ENCODE measurements at places on chromosomes 16 and 17.

DNA sequence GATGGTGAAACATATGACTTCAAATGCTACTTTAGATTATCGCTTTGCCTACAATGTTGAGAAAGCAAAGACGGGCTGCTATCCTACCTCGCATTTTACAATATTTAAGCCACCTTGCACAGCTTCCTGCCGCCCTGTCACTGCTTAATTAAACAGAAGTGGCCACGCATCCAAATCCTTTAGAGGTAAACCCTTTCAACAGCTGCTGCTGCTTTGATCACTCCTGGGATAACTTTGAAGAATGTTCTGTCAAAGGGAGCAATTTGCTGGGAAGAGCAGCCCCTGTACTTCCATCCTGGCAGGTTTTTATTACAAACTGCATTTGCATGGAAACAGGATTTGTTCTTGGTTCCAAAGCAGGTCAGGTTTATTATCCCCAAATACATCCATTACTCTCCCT, 24.2 kb upstream of the SSTR2 start:
- no peak for DNase-seq

DNA sequence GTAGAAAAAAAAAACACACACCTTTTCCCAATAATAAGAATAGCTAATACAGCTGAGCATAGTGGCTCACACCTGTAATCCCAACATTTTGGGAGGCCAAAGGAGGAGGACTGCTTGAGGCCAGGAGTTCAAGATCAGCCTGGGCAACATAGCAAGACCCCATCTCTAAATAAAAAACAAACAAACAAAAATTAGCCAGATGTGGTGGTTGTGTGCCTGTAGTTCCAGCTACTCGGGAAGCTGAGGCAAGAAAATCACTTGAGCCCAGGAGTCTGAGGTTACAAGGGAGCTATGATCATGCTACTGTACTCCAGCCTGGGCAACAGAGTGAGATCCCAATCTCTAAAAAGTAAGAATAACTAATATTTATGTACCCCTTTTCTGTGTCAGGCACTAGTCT, 42.8 kb upstream of the GFOD2 start:
- DNase-seq = no peak

DNA sequence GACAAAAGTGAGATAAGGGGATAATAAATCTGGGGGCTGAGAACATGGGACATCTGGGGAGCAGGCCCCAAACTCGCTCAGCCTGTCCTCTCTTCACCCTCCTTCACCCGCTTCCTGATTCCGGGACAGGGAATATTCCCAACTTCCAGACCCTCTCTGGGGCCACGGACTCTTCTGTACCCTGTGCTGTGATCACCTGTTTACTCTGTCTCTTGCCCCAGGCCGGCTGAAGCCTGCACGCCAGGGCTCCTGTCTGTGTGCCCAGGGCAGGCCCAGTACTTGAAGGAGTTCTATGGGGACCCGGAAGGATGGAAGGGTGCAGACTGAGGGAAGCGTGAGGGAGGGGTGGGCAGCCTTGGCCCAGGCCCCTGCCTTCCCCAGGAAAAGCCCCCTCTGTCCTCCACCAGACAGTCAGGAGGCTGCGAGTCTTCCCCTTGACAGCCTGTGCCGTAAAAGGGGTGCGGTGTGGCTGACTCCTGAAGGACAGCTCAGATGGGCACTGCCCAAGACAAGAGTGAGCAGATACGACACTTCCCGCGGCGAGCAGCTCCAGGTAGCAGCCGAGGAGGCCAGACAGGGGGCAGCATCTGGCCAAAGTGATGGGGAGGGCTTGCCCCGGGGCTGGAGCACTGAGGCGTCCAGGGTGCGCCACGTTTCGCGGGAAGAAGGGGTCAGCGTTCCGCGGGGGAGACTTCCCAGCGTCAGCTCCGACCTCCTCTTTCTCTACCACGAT, 1.0 kb upstream of the CCNF start:
- no peak for DNase-seq

DNA sequence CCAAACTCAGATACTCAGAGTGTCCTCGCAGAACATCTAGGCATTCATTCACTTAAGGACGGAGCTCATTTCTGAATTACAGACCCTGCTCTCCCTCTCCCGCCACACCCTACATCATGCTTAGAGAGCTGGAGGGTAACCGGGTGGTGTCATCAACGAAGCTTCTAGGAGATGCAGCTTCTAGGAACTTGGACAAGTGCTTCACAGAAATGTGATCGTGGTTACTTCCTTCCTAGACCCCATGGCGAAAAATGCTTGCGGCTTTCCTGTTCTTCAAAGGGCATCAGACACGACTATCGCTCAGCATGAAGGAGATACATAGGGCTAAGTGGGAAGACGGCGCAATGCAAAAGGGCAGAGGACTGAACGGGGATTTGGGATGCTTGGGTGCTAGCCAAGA, 126.8 kb downstream of the ZFHX3 start:
- DNase-seq = peak; percentile 34

- DNase-seq = peak; percentile 77
Measured at GRCh38 chr16:84806256-84806889, 13.4 kb upstream of the CRISPLD2 start.

- DNase-seq = no peak
Measured at GRCh38 chr16:20761175-20761574, 2.6 kb upstream of the ACSM3 start.

GRCh38 chr16:1309888-1310831, 724 bp downstream of the UBE2I start:
- DNase-seq = peak; percentile 5

DNA sequence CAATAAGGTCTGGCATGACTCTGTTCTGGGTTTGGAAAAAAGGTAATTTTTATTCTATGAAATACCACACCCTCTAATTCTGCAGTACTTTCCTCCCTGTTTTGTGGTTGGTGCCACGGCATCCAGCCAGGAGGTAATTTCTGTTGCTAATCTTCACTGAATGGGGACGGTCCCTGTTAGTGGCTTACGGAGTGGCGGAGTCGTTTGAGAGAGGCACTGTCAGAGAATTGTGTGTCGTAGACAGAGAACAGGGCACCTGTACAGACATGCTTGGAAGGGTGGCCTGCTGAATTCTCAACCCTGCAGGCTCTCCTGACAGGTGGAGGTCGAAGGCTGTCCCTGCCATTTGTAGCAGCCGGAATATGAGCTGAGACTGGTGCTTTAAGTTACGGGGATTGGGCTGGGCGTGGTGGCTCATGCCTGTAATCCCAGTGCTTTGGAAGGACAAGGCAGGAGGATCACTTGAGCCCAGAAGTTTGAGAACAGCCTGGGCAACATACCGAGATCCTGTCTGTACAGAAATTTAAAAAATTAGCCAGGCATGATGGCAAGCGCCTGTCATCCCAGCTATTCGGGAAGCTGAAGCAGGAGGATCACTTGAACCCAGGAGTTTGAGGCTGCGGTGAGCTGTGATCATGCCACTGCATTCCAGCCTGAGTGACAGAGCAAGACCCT, 33.2 kb downstream of the EEF2K start:
- no peak for DNase-seq

DNA sequence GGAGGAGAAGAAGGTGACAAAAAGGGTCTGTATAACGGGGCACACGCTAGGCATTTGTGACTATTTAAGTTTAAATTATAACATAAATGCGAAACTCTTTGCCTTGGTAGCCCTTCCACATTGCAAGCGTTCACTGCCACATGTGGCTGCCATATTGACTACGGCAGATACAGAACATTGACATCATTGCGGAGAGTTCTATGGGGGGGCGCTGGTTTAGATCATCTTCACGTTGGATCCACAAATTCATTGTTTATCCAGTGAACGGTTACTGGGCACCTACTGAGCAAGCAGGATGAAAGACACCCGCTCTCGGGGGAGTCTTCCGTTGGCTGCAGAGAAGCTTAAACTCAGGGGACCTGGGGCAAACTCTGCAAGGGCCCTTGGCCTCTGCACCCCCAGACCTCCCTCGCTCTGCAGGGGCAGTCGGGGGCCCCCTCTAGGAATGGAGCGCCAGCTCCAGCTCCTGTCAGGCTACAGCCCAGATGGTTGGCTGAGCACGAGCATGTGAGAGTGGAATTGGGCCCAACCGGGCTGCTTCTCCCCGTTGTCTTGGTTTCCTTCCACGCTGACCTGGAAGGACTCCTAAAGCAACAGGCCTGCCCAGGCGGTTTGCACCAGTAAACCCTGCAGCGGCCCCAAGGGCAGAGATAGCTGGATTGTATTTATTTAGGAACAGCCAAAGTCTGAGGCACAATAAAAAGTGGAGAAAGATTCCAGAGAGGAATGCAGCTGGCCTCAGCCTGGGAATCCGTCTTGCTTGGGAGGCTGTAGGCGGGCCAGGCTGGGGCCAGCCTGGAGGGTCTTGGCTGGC, 172.2 kb downstream of the SEC14L1 start:
- DNase-seq = no peak

- no peak for DNase-seq
Measured at GRCh38 chr17:32565401-32565800, 78.6 kb downstream of the CDK5R1 start.

DNA sequence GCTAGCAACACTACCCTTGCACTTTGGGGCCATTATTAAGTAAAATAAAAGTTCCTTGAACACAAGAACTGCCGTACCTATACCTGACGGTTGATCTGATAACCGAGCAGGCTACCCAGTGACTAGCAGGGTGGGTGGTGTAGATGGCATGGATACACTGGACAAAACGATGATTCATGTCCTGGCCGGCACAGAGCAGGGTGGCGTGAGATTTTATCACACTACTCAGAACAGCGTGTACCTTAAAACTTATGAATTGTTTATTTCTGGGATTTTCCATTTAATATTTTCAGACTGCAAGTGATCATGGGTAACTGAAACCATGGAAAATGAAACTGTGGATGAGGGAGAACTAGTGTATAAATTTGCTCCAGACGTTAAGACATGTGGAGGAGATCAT, 41.0 kb upstream of the MSI2 start:
- no peak for DNase-seq

DNA sequence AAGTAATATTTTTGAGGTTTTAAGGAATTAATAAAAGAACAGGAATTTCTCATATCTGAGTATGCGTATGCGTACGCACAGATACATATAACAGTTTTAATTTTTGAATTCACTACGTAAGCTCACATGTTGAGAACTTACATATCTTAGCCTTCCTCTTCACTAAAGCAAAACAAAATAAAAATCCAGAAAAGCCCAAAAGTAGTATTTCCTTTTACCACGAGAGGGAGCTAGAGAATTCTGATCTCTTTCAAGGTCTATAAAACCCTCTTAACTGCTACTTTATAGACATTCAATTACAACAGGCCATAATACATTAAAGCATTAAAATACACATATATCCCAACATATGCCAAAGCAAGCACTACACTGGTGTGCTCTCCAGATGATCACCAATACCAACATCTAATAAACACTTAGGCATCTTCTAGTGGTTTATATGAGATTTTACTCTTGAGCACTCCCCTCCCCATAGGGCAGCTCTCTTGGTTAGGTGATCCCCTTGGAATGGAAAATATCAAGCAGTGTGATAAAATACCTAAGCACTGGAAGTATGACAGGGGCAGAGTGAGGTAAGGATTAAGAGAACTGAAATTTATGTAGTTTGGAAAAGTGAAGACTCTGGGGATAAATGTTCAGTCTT, 94.0 kb downstream of the SKAP1 start:
- peak; percentile 79 for DNase-seq

DNA sequence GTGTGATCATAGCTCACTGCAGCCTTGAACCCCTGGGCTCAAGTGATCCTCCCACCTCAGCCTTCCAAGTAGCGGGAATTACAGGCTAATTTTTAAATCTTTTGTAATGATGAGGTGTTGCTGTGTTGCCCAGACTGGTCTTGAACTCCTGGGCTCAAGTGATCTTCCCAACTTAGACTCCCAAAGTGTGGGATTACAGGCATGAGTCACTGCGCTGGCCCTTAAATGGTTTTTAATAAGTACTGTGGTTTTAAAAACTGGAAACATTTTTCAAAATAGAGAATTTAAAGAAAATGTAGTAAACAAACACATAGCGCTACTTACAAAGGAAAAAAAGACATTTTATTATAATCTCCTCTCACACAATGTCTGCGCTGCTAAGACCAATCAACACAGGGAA, 32.2 kb downstream of the MARCHF10 start:
- no peak for DNase-seq

DNA sequence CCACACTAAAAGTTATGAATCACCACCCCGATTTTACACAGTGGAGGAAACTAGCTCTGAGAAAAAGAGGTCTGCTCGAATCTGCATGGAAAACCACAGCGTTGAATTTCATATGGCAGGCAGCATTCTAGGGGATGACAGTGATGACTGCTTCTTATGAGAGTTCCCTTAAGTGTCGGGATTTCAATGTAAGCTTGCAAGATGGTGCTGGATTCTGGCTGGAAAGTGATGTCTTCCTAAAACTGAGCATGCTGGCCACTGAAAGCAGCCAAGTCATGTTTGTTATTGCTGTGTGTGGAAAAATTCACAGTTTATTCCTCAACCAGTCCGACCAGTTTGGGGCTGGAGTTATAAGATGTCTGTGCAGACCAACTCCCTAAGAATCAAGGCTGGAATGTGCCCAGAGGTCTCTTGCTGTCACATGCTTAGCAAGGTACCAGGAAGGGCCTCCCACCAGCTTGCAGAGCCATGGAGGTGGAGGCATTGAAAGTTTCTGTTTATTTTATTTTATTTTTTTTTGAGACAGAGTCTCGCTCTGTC, 37.2 kb upstream of the GAN start:
- DNase-seq = no peak

DNA sequence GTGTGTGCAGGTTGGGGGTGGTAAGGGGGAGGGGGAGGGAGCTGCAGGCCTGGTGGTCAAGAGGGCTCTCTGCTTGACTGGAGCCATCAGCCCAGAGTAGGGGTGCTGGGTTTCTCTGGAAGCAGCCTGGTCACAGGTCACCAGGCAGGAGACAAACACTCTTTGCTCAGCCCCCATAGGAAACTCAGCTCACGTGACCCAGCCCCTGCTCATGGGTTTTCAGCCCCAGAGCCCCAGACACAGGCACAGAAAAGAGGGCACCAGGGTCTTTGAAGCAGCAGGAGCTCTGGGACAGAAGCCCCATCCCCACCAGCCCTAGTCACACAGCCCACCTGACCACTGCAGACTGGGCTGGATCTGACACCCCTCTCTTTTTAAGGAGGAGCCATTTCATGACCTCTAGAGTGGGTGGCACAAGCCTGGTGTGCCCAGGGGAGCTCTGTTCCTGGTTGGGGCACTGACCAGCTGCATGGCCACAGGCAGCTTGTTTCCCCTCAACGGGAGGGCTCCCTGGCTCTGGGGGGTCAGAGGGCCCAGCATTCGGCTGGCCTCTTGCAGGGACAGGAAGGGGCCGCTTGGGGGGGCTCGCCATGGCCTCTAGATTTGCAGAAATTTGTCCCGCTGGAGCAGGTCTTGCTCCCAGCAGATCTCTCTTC, 13.8 kb upstream of the CD79B start:
- no peak for DNase-seq

Data from AML-193 (cell line).